ENCODE measurements at places on chromosomes 1 and 21. TPM values are rescaled to one million over a fixed set of nuclear protein-coding genes. Genes with fewer than 3 reads are reported as not detected.

FLG2 gene
- polyA plus RNA-seq: 0.05 TPM

DNA sequence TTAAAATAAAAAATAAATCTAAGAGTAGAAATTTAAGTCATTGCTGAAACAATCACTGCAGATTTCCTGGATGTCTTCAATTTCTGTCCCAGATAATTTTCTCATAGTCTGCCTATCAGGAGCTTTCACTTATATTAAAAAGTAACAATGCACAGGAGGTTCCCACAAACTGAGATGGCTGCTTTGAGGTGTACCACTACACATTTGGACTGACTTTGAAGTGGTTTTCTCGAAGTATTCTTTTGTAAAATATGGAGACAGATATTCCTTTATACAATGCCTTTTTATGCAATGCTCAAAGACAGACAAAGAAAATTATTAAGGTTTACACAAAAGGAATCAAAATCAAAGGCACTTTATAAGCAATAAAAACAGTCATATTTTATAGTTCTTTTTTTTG is 24.5 kb downstream of the TOR1AIP2 start:
- DNase-seq: no peak

MYCL gene
- 6.9 TPM for polyA plus RNA-seq

IL19 gene
- 1.0 TPM for polyA plus RNA-seq

DNA sequence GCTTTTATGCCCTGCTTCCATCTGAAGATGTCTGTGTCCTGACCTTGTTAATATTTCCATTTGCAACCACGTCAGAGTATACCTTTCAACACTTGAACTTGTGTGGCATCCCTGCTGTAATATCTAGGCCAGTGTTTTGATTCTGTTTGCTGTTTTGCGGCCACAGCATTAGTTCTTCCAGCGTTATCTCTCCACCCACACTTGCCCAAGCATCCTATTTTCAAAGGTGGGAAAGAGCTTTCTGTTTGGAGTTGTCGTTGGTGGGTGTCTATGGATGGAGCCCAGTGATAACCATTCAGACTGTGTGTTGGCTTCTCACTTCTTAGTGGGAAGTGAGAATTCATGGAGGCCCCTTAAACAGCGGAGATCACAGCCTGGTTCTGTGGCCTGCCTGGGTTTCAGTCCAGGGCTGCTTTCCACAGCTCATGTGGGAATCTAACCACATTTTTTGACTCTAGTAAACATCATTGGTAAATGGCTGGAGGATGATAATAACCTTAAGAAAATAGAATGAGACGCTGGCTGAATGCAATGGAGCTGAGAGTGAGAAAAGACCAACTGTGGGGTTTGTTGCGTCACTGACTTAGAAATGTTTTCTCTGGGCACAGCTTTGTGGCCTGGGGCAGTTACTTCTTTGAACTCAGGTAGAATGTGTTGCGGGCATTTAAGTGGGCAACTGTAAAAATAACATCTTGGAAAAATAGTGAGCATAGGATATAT is 7.6 kb downstream of the TENT5C start:
- no peak for DNase-seq

NPR1 gene
- 69.6 TPM for polyA plus RNA-seq

GRCh38 chr1:24440436-24440835 is 24.8 kb downstream of the NIPAL3 start:
- DNase-seq: no peak

AIM2 gene
- 0.24 TPM for polyA plus RNA-seq

CFHR3 gene
- 0.42 TPM for polyA plus RNA-seq

- DNase-seq: no peak
Observed at GRCh38 chr1:39854738-39855137, 28.6 kb downstream of the TRIT1 start.

CR1L gene
- 1.5 TPM for polyA plus RNA-seq

GRCh38 chr1:165114022-165114888 is 242.3 kb downstream of the LMX1A start:
- DNase-seq: no peak

DNA sequence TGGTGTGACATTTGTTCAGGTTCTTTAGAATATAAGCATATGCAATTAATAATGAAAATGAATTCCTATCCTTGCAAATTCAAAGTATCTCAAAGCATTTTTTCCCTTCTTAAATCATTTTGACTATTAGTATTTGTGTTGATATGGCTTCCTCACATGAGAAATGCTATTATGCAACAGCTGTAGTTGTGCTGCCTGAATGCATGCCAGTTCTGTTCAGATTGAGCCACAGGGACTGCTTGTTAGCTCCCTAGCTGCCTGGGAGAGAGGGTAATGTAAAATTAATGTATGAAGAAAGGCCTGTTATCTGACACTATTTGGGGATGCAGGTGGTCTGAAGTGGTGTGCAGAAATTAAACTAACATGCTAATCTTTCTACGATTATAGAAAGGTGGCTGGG is 45.5 kb downstream of the CACHD1 start:
- DNase-seq: no peak

UBE2U gene
- not detected for polyA plus RNA-seq

- no peak for DNase-seq
Observed at GRCh38 chr1:160018900-160019299, 12.9 kb downstream of the PIGM start.

C1orf87 gene
- polyA plus RNA-seq: 0.40 TPM

- DNase-seq: no peak
Observed at GRCh38 chr1:248710305-248710900, 7.8 kb upstream of the OR14I1 start.

- no peak for DNase-seq
Observed at GRCh38 chr1:53361541-53361961, 33.7 kb upstream of the LRP8 start.

DNA sequence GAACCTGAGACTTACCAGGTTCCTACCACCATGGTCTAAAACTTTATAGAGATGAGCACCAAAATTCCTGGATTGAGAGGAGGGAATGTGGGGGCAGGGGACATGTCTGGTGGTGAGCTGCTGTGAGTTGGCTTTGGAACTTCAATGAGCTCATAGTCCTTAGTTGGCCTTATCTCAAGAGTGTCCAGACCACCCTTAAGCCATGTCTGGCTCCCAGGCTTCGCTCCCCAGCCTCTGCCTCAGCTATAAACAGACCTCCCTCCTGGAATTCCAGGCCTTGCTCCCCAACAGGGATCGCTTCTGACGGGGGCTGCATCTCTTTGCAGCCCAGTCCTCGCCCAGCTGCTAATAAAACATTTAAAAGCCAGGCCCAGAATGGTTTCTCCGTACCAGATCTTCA is 19.5 kb downstream of the ATF3 start:
- DNase-seq: no peak

DNA sequence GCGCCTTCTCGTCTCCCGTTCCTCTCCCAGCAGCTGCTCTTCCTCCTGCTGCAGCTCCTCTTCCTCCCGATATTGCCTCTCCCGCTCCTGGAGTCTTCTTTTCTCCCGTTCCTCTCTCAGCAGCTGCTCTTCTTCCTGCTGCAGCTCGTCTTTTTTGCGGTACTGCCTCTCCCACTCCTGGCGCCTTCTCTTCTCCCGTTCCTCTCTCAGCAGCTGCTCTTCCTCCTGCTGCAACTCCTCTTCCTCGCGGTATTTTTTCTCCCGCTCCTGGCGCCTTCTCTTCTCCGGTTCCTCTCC is 5.3 kb downstream of the TCHH start:
- no peak for DNase-seq

DNA sequence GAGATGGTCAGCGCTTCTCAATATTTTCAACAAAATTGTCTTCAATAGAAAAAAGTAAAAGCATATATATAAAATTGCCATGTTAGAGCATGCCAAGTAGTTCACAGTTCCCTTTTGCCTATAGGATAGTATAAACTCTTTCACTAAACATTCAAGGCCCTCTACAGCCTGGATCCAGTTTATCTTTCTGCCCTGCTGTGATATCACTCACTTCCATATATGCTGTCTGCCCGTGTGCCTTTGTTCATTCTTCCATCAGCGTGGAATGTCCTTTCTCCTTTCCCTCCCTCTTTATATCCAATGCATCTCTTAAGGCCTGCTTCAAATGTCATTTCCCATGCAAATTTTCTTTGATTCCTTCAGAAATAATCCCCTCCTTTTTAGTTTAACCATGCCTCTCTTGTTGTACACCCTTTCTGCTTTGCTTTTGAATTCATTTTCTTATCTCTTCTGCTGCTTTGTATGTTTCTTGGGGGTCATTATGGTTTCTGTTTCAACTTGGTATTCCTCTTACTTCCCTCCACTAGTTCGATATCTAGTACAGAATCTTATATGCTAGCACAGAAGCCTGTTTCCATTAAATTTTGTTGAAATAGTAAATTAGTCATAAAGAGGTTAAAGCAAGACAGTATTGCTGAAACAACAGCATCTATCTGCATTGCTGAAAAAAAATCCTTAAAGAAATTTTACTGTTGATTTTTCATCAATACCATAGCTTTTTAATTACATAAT is 44.7 kb downstream of the XCL2 start:
- no peak for DNase-seq

Data from left renal cortex interstitium (tissue), 4 donors.